RWPE2 (cell line): ENCODE measurements at places on chromosomes 4 and X.

GRCh38 chrX:139750390-139750789, 42.4 kb upstream of the MCF2 start:
- DNase-seq: no peak

GRCh38 chr4:176090115-176090514, 24.5 kb downstream of the WDR17 start:
- DNase-seq: no peak

DNA sequence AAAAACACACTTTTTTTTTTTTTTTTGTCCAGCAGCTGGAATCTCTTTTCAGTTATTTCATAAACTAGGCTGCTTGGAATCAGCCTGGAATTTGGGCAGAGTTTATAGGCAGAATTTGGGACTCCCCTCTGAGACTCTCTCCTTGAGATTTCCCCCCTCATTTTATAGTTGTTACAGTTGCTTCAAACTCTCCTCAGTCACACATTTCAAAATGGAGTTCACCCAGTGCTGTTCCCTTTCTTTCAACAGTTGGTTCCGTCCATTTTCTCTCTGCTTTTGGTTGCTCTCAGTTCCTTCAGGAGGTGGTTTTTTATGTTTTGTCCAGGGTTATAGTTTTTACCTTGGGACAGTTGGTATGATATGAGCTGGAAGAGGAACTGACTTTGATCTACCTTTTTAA, 27.5 kb downstream of the NSD2 start:
- no peak for DNase-seq

DNA sequence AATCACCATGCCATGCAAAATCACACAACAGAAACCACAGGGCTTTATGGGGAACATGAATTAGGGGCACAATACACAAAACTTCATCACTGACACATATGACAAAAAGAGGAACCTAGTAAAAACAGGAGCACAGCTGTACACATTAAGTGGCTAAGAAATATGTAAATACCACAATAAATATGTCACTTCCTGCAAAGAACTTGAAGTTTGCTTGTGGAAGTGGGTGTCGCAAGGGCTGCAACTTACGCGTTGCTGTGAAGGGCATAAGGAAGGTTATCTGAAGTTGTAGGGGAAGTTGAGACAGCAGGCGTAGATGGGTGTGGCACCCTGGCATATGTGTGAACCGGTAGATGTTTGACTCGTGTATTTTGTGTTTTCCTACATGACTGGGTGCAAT, 42.4 kb downstream of the CLCN4 start:
- DNase-seq: no peak

DNA sequence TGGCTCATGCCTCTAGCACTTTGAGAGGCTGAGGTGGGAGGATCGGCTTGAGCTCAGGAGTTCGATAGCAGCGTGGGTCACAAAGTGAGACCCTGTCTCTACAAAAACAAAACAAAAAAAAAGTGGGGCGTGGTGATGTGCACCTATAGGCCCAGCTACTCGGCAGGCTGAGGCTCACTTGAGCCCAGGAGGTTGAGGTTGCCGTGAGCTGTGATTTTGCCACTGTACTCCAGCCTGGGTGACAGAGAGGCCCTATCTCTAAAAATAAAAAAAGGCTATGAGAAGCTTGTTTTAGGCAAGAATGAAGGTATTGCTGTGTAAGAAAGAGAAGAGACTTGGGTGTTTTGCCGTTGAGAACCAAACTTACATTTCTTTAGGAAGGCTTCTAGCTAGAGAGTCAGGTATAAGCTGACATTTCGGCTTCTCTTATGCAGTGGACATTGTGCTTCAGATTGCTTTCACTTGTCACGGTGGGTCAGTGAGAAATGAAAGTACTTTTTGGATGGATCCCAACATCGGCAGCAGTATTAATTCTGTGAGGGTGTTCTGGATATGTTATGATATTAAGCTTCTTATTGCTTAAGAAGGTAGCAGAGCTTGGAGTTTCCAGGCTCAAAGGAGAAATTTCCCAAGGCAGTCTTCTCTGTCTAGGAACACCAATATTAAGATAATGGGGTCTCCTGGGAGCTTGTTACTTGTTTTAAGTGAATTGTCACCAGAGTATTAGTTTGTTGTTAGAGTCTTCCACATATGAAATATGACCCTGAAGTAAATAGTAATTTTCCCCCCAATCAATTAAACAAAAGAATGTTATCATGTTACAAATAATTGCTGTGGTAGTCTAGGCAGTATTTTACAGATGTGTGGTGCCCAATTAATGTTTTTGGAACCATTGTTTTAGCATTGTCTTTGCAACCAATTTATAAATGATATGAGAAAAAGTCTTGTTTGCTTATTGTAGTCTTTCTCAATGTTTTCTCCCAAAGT, 17.6 kb downstream of the TMEM131L start:
- no peak for DNase-seq

DNA sequence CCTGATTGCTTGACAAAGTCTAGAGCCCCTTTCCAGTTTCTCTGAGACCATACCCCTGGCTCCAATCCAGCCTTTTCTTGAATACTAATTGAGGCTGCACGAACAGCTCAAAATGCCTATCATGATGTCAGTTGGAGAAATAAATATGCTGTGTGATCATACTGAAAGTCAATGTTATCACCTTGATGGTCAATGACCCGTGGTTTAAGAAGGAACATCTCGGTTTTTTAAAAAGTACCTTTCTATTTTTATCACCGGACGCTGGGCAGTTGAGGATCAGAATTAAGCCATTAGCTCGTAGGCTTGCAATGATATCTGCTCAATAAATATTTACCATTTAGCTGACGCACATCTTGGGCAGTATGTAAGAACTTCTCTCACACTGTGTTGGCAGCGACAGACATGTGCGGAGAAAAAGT, 852 bp upstream of the WDR44 start:
- no peak for DNase-seq

DNA sequence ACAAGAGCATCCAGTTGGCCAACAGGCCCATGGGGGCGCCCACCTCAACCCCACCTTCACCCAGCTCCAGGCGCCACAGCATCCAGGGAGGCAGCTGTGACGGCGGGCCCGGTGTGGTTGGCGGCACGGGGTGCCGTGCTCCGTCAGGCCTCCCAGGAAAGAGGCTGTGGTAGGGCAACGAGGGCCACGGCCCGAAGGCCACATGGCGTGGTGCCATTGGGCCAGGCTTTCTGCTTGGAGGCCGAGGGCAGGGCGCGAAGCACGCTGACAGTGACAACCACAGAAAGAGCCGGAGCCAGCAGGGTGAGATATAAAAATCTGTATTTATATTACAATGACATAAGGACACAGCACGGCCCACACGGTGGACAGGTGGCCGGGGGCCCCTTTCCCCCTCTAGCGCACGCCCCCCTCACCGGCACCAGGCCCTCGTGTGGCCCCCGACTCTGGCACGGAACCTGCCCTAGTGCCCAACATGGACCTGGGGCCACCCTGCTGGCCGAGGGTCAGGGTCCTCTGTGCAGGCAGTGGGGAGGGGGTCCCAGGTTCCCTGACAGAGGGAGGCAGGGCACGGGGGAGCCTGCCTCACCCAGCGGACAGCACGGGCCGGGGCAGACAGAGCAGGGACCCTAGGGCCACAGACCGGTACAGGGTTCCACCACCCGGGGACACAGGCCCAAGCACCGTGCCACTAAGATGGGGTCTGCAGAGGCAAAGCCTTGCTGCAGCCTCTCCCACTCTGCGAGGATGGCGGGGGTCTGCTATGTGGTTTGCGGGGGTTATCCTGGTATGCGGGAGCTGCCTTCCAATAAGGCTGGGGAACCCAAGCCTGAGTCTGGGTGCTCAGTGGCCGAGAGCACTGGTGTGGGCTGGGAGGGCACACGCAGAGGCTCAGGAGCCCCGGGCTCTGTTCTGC, 5.5 kb upstream of the HAUS3 start:
- no peak for DNase-seq

DNA sequence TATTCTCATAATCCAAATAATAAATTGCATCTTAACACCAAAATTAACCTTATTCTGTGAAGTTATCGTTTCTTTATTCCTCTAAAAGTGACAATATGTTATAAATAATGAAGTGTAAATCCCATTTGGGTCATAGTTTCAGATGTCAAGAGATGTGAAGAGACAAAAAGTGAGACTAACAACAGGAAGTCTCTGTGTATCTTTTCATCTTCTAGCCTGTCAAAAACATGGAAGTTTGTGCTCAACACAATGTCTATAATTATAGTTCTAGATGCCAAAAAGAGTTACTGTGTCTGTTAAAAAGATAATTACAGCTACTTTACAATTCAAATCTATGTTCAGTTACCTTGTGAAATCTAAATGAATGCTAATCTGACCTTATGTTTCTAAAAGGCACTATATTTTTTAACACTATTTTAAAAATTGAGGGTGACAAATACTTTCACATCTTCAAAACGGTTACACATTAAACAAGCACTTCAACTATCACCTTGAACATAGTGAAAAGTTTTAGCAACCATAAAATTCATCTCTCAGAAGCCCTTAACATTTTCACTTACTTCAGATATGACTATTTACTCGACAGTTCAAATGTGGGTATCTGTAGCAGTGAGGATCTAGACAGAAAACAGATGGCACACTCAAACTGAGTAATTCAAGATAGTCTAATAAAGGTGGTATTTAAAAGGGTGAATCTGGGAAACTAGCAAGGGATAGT, 509.8 kb downstream of the ARAP2 start:
- no peak for DNase-seq

DNA sequence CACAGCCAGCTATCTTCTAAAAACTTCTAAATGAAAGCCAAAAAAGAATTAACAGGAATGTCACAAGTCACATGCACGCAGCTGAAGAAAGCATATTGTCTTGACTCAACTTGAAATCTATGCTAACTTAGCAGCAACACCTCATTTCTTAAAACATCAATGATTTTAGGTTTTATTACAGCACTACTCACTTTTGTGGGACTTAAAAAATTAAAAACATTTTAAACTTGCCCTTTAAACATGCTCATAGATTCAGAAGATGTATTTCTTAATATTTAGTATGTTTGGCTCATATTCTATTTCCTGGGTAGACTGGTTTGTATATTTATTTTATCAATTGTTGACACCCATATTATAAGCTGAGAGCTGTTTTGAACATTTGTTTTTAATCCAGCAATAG, 279.4 kb downstream of the NKX6-1 start:
- DNase-seq: no peak

DNA sequence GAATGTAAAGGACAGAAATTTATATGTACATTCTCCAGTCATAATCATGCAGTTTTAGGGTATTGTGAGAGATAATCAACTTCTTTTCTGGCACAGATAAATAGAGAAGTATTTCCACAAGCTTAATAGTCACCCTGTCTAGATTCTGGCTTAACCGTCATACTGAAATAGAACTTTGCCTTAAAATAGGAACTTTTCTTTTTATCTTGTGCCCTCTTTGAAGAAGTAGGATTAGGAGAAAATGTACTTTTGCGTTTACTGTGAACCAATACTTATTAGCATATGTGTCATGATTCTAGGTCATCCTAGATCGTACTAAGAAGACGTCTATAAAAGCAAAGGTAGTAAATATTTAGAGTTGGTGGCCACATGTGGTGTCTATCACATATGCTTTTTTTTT, 95.4 kb downstream of the NFKB1 start:
- DNase-seq: no peak

- no peak for DNase-seq
Observed at GRCh38 chr4:145278341-145279121, 98.1 kb upstream of the OTUD4 start.

DNA sequence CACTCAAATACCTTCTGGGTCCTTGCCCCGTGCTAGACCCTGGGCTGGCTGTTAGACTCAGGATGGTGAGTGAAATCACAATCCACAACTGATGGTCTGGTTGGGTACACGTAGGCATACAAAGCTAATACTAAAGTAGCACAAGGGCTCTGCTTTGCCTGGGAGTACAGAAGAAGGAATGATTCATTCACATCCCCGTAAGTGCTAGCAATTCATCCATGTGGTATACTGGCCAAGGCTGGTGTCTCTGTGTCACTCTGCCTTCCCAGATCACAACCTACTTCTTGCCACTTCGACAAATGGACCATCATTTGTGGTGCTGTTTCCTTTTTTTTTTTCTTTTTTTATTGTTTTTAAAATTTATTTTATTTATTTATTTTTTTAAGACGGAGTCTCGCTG, 19.7 kb upstream of the RBM47 start:
- no peak for DNase-seq

DNA sequence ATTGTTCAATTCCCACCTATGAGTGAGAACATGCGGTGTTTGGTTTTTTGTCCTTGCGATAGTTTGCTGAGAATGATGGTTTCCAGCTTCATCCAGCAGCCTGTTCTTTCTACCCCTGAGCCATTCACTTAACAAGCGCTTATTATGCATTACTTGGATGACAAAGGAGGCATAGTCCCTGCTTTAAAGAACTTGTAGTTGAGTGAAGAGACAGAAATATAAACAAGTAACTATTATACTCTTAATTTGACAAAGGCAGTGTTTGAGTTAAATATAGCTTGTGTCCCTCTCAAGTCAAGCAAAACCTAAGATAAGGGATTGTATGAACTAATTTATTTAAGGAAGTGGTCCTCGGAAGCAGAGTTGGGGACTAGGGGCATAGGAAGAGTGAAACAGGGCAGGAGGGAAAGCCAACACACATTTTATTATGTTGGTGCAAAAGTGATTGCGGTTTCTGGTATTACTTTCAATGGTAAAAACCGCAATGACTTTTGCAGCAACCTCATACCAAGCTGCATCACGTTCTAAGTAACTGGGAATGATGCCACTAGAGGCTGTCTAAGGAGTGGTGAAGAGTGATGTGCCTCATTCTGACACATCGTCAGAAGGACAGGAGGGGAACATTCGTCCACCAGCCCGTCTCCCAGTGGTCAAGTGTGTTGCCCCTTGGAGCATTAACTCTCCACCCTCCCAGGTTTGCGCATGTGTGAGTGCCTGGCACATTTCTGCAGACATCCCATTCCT, 41.8 kb downstream of the QDPR start:
- no peak for DNase-seq

GRCh38 chr4:140839406-140839805, 83.2 kb upstream of the TBC1D9 start:
- no peak for DNase-seq

- no peak for DNase-seq
Observed at GRCh38 chr4:6200011-6200921, at the start of gene JAKMIP1. Gene JAKMIP1, minus strand, starts transcription at chr4:6200549. Its CDS starts 87,699 bp downstream, at chr4:6112850.

- no peak for DNase-seq
Observed at GRCh38 chrX:119481323-119481801, 13.1 kb downstream of the SLC25A5 start.

GRCh38 chr4:37243051-37243450, 1.5 kb upstream of the NWD2 start:
- DNase-seq: no peak

DNA sequence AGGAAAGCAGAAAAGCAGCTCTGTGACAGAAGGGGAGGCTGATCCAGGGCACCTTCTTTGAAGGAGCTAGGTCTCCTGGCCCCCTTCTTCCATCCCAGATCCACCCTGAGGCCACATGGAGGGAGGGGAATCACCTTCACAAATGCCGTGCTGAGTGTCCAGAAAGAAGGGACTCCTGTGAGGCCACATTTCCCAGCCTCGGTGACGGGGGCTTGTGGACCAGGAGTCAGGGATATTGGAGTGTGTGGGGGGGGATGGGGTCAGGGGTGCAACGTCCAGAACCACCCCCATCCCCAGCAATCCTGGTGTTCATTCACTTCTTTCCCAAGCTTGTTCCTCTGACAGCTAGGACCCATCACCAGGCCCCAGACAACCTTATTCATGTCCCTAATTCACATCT, 4.7 kb downstream of the TIMM17B start:
- no peak for DNase-seq

- no peak for DNase-seq
Observed at GRCh38 chrX:9055354-9055753, 21.4 kb upstream of the FAM9B start.
